ENCODE measurements at places on chromosomes 3 and 15.
A peak's percentile ranks its signal among the peaks of the same experiment; 100 is the strongest.

DNA sequence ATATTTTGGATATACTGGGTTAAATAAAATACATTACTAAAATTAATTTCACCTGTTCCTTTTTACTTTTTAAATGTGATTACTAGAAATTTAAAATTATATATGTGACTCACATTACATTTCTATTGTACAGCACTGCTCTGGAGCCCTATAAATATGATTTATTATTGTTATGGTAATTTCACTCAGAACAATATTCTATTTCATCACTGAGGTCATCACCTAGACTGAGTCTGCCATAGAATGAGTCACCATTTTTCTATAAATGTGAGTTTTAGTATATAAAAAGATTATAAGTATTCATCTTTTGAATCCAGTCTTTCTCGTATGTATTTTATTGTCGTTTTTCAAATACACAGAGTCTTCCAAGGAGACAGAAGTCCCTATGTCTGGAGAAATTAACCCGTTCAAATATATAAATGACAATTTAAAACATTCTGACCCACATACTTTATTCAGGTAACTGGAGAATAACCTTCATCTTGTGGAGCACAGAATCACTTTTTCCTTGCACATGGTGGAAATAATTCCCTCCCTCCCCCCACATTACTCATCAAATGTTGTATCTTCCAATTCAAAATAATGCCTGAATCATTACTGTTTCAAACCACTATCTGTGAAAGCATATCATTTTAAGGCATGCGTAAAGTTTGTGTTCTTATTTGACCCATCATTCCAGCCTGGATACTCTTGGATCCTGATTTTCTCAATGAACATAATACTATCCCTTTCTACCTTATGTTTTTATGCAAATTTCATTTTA is 30.0 kb downstream of the CHST14 start:
- H3K4me3 ChIP-seq = no peak overlapping the region
- no peaks in the 10 kb centered on the region for H3K4me1 ChIP-seq
- H3K27ac ChIP-seq = no peak overlapping the region
- peaks cover 46% of the 10 kb centered on the region for H3K27me3 ChIP-seq

GRCh38 chr3:120495809-120496208 is 45.0 kb upstream of the FSTL1 start:
- H3K36me3 ChIP-seq = peaks cover 1% of the 10 kb centered on the region
- H3K27me3 ChIP-seq = peaks cover 49% of the 10 kb centered on the region
- H3K4me1 ChIP-seq = no peaks in the 10 kb centered on the region
- H3K4me3 ChIP-seq = no peak overlapping the region
- H3K27ac ChIP-seq = no peak overlapping the region

- H3K27ac ChIP-seq = no peak overlapping the region
- no peak for DNase-seq
- no peaks in the 10 kb centered on the region for H3K4me1 ChIP-seq
- H3K27me3 ChIP-seq = peaks cover 72% of the 10 kb centered on the region
- H3K36me3 ChIP-seq = no peaks in the 10 kb centered on the region
Measured at GRCh38 chr3:126573492-126574117, 14.9 kb upstream of the C3orf22 start.

GRCh38 chr3:17179381-17180205 is 294.8 kb downstream of the PLCL2 start:
- no peaks in the 10 kb centered on the region for H3K27me3 ChIP-seq
- peaks cover under 1% of the 10 kb centered on the region for H3K36me3 ChIP-seq
- H3K4me3 ChIP-seq = no peak overlapping the region
- H3K4me1 ChIP-seq = peaks cover 27% of the 10 kb centered on the region
- peak overlapping the region; percentile 68 for H3K27ac ChIP-seq
- DNase-seq = no peak

GRCh38 chr3:16286161-16286560 is 21.1 kb downstream of the OXNAD1 start:
- peak overlapping the region; percentile 81 for H3K27ac ChIP-seq
- H3K27me3 ChIP-seq = no peaks in the 10 kb centered on the region
- peaks cover 66% of the 10 kb centered on the region for H3K4me1 ChIP-seq

DNA sequence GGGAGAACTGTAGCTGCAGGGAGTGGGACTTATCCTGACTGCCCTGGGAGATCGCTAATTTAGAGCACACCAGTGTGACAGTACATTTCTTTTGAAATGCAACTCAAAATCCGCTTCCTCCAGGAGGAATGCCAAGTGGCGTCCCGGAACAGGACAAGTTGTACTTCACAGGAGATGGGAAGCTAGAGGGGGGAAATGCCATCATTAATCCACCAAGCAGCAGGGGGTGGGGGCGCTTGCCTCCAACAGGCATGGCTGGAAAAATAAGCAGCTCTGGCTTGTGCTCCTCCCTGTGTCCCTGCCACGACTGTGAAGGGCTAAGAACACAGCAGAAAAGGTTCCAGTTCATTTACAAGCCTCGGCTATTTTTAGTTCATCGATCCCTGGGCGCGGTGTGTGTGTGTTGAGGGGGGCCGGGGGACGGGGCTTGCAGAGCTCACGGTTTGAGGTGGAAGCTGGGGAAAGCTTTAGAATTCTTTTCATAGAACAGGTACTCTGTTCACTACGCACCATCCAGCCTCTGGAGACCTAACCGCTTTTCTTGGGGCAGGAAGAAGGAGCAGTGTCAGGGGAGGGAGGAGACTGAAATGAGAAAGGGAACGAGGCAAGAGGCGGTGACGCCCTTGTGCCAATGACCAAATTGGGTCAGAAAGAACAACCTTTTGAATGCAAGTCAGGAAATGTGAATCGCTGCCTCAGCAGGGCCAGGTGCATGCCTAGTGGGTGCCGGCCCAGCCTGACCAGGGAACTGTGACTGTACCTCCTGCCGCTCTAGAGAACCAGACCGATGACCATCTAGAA is 51.8 kb upstream of the DGKG start:
- peaks cover 11% of the 10 kb centered on the region for H3K4me1 ChIP-seq
- DNase-seq = no peak
- no peak overlapping the region for H3K27ac ChIP-seq
- peak overlapping the region; percentile 45 for H3K4me3 ChIP-seq

DNA sequence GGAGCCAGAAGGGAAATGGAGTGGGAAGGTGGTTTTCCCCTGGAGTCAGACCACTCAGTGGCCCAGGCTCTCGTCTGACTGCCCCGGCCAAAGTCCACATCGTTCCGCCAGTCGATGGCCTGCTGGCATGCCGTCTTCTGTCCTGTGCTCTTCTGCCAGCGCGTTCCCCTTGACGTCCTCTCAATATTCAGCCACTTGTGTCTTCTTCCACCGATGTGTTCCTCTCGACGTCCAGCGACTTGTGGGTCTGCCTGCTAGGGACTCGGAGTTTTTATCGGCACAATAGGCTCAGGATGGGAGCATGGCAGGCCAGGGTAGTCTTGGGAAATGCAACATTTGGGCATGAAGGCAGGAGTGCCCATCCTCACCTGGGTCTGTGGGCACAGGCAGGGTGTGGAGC is 542.5 kb upstream of the LMCD1 start:
- no peaks in the 10 kb centered on the region for H3K36me3 ChIP-seq
- H3K4me3 ChIP-seq = no peak overlapping the region
- H3K4me1 ChIP-seq = no peaks in the 10 kb centered on the region
- no peaks in the 10 kb centered on the region for H3K27me3 ChIP-seq
- DNase-seq = no peak
- H3K27ac ChIP-seq = no peak overlapping the region

All from central memory CD8-positive, alpha-beta T cell (primary cell).